ENCODE measurements at places on chromosomes 1 and 21.

DNA sequence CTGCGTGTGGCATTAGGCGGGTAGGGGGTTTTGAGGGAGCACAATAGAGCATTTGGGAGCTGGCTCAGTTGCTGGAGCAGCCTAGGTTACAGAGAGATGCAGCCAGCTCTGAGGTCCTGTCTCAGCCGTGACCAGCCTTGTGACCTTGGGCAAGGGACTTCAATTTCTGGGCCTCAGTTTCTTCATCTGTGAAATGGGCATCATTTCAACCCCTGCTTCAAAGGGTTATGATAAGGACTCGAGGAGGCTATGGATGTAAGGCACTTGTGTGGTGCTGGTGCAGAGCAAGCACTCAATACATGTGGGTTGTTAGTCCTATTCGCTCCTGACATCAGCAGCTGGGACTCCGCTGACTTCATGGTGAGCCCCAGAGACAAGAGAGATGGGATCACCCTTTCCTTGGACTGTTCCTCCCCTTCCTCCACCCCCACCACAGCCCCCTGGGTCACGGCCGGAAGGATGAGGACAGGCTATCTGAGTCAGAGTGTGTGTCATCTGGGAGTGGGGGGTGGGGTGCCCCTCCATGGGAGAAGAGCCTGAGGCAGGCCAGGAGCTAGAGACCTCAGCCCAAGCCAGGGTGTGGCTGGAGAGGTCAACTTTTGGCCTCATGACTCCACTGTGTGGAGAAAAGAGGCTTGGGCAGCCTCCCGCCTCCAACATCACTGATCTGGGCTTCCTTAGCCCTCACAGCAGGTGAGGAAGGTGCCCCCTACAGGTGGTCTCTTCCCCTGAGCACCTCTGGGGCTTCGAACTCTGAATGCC lies 71.4 kb upstream of the ZBTB40 start:
- DNase-seq: no peak

DNA sequence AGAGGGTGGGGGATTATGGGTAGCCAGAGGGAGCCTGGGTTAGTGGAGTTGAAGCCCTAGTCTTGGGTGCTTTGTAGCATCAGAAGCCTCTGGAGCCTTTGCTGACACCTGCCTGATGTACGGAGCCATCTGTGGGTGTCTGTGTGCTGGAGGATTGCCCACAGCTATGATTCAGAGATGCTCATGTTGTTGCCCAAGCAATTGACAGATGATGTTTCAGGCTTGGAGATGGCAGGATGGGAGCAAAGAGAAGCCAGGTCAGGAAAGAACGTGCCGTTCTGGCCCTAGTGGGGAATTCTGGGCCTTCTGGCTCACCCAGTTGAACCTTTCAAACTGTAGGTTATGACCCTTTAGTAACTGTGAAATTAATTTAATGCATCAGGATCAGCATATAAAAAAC lies 27.6 kb downstream of the COQ8A start:
- no peak for DNase-seq

- no peak for DNase-seq
Observed at GRCh38 chr21:39531064-39531463, 79.3 kb downstream of the SH3BGR start.

DNA sequence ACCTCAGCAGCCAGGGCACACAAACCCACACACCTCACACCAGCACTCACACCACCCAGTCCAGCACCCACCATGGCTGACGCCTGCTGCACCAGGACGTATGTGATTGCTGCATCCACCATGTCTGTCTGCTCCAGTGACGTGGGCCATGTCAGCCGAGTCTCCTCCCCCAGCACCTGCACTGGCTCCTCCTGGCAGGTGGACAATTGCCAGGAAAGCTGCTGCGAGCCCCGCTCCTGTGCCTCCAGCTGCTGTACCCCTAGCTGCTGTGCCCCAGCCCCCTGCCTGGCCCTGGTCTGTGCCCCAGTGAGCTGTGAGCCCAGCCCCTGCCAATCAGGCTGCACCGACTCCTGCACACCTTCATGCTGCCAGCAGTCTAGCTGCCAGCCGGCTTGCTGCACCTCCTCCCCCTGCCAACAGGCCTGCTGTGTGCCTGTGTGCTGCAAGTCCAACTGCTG lies at the start of gene KRTAP10-8:
TSS of gene KRTAP10-8 (plus strand) at position 51 of the 458 bp plus-strand sequence. CDS start at position 73, 22 bp downstream.
- no peak for DNase-seq

DNA sequence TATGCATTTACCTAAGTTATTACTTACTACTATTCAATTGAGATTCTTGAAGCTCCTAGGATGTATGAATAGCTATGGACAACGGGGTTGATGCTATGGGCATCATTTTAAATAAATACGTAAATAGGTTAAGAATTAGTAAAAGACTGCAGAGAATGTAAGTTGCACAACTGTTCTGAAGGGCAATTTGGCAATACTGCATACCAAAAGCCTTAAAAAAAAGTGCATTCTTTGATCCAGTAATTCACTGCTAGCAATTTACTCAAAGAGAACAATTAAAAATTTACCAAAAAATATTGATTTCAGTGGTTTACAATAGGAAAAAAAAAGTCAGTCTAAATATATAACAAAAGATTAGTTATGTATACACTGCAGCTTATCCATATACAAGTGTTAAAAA lies 3.5 kb downstream of the ARPC5 start:
- no peak for DNase-seq

- no peak for DNase-seq
Observed at GRCh38 chr1:89887270-89887669, 66.4 kb downstream of the LRRC8D start.

GRCh38 chr1:155079210-155079486 lies 511 bp downstream of the EFNA3 start:
- DNase-seq: no peak
